CD4-positive, alpha-beta T cell treated with Interleukin-6 at 100 ng/mL for 8 hours (primary cell): ENCODE measurements at places on chromosomes 11 and 22.

GRCh38 chr11:47179655-47179991, 2.9 kb upstream of the ARFGAP2 start:
- peak; percentile 24 for DNase-seq

- no peak for DNase-seq
These were observed 636.6 kb downstream of the NTM start for GRCh38 chr11:132006884-132007580.

GRCh38 chr11:14007566-14007965, 45.0 kb downstream of the SPON1 start:
- DNase-seq, result no peak

DNA sequence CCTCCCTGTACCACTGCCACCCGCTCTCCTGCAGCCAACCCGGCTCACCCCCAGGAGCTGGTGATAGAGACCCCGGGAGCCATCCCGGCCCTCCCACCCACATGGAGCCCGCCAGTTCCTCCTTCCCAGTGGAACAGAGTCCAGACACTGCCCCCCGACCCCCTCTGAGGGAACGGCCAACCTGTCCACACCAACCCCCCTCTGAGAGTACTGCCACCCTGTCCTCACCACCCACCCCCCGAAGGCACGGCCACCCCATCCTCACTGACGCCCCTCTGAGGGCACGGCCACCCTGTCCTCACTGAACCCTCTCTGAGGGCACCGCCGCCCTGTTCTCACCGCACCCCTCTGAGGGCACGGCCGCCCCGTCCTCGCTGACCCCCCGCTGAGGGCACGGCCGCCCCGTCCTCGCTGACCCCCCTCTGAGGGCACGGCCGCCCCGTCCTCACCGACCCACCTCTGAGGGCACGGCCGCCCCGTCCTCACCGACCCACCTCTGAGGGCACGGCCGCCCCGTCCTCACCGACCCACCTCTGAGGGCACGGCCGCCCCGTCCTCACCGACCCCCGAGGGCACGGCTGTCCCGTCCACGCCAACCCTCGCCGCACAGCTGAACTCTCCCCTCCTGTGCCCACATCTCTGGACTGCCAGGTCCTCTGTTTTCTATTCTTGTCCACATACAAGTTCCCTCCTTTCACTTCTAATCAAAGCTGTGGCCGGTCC, 18.0 kb downstream of the TOLLIP start:
- no peak for DNase-seq

- no peak for DNase-seq
These were observed 14.3 kb downstream of the MOV10L1 start for GRCh38 chr22:50104141-50104544.

GRCh38 chr11:44518968-44519550, 46.4 kb upstream of the CD82 start:
- DNase-seq, result no peak

DNA sequence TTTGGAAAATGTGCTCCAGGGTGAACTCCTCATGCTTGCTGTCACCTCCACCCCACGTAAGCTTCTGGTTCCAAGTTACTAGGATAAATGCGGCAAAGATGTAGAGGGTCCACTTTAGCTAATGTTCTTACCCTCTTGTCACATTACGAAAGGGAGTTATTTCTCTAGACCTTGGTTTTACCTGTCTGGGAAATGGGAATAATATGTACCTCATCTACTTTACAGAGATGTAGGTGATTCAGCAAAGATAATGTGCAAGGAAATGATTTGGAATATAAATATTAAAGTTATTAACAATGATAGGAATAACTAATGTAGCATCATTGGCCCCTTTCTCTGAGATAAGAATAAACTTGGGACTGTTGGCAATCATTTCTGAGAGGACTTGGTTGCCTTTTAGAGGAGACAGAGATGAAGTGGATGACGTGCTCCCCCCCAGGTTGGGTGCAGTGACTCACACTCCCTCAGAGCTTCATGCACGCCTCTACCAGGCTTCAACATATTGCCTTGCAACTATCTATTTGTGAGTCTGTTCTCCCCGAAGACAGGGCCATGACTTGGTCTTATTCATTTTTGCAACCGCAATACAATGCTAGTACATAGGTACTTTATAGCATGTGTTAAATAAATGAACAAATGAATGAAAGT, 97.1 kb downstream of the ME3 start:
- DNase-seq, result no peak

- DNase-seq, result no peak
These were observed 20.8 kb downstream of the TIMP3 start for GRCh38 chr22:32822179-32822877.

- DNase-seq, result no peak
These were observed 5.9 kb upstream of the GRK2 start for GRCh38 chr11:67260406-67260805.

DNA sequence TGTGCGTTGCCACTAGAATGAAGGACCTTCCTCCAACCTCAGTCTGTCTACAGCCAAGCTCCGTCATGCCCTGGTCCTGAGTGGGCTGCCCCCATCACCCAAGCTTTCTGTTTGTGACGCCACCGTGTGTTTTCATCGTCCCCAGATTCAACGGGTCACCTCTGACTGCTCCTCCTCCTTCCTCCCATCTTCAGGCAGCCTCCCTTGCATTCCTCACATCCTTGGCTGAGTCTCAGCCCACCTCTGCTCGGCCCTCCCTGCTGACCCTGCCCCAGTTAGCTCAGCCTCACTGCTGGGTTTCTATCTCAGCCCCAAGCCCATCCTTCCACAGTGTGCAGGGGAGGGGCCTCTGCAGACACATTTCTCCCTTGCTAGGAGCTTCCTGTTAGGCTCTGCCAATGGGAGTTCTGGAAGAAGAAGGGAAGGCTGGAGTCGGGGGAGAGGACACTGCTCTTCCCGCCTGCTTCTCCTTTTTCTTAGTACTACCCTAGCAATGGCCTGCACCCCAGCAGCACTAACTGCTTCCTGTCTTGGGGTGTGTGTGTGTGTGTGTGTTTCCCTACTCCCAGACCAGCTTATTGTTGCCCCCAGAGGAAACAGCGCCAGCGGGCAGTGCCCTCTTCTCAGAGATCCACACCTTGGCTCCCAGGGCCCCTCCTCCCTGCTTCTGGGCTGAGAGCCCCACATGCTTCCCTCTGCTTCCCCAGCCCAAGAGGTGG, 5.2 kb downstream of the IFT27 start:
- no peak for DNase-seq

DNA sequence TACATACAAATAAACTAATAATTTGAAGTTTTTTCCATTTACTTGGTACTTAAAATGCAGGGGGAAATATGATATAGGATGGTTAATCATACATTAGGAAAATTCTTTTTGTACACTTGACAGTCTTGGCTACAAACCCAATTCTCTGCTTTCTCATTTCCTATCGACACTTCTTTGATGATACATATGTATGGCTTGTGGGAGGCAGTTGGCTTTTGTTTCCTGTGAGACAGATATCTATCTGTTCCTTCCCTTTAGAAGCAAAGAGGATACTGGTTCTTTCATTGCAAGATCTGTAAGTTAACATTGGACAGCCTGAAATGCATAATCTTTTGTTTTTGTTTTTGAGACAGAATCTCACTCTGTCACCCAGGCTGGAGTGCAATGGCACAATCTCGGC, 47.9 kb upstream of the ADORA2A start:
- DNase-seq, result peak; percentile 5

DNA sequence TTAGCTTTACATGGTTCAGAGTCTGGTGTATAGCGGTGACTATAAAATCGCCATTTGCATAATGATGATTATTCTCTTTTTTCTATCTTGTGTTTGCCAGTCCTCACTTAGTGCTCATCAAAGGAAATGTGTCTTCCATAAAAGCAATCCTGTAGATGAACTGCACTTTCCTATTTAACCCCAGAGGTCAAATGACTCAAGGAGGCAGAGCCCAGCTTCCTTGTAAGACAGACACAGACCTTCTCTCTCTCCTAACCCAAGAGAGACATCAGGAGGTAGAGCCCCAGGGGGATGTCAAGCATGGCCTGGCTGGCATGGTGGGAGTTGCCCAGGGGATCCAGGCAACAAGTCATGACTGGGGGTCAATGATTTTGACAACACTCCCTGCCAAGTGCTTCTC, 46.9 kb upstream of the CRTAM start:
- no peak for DNase-seq

DNA sequence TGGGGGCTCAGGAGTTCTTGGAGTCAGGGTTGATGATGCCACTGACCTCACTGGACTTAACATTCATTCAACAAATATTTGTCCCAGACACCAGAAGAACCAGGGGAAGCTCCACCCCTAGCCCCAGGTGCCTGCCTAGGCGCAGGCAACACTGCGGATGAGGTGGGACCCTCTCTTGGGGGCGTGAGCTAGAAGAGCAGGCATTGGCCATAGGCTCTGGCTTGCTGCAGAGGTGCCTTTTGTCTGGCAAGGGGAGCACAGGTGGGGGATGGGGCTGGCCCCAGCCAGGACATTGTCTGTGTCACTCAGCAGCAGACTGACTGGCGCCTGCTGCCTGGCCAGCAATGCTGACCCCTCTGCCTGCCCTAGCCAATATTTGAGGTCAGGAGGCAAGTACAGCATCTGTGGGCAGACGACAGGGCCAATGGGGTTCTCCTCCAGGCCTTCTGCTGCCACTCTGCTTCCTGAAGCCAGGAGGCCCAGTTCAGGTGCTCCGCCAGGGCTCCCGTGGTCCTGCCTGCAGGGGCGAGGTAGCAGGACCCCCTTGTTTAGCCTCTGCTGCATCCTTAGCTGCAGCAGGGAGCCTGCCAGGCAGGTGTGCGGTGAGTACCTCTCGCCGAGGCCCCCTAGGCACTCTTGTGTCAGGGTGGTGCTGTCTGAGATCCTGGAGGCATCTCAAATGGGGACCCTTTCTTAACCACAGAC, 4.0 kb downstream of the LINC01488 start:
- DNase-seq, result no peak

- DNase-seq, result no peak
These were observed 12.6 kb downstream of the RRAS2 start for GRCh38 chr11:14346303-14346955.

DNA sequence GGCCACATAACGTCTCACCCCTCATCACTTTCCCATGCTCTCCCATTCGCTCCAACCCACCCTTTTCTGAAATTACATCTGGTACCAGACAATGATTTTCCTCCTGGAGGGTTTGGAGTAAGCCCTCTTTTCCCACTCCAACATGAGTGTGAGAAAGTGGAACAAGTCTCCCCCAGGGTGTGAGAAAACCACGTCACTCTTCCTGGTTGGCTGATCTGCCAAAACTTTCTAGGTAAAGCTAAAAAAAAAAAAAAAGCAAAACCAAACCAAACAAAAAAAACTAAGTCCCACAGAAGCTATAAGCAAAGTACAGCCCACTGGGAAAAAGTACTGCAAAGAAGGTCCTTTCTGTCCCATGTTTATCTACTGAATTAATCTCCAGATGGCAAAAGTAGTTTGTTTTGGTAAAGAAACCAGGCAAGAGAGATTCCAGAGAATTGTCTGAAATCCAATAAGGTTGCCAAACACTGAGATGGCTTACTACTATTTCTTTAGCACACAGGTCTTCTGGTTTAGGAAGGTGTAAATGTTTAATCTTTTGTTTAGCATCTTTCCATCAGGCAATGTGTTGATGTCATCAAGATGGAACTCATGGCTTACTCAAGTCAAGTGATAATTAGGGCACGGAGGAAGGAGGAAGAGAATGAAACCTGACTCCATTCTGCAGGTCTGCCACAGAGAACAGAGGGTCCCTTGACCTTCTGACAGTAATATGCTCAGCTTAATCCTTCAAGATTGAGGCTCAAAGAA, 395.6 kb downstream of the LARGE1 start:
- DNase-seq, result no peak

DNA sequence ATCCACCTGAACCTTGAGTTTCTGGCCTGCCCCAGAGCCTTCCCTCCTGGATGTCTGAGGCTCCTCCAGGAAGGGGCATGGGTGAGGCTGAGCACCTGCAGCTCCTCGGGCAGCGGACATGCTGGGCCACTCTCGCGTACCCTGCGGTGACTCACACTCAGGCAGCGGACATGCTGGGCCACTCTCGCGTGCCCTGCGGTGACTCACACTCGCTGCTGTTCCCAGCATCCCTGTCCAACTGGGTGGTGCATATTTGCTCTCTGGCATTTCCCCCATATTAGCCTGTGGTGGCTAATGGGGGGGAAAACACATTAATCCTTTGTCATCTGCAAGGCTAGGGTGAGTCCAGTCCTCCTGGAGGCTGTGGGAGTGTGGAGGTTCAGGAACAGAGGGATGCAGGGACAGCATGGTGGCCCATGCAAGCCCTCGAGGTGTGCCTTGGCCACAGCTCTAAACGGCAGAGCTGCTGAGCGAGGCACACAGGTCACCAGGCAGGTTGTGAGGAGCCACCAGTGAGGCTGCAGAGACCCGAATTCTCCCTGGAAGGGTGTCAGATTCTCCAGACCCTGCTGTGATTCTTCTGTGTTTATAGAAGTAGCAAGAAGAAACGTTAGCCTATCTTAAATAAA, 728.1 kb downstream of the BRD1 start:
- DNase-seq, result no peak

- DNase-seq, result no peak
These were observed 49.7 kb downstream of the CYTH4 start for GRCh38 chr22:37331856-37332536.

- no peak for DNase-seq
These were observed 959 bp upstream of the HIPK3 start for GRCh38 chr11:33256031-33256812.

DNA sequence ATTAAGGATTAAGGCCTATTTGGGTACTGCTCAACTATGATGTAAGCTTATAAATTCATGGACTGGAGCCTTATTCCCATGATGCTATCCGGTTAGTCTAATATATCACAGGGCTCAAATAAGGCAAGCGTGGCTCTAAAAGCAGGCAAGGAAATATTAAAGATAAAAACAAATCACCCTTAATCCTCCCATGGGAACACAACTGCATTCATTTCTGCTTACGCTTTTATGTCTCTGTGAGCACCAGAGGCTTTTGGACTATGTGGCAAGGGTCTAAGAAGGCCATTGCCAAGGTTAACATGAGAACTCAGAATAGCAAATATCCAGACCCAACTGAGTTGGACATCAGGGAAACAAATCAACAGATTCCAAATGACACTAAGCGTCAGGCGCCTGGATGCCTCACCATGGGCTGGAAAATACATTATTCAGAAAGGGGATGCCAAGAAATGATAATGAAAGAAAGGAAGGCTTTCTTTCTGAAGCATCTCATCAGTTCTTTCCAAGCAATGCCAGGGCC, 138.1 kb downstream of the SLC1A2 start:
- no peak for DNase-seq

DNA sequence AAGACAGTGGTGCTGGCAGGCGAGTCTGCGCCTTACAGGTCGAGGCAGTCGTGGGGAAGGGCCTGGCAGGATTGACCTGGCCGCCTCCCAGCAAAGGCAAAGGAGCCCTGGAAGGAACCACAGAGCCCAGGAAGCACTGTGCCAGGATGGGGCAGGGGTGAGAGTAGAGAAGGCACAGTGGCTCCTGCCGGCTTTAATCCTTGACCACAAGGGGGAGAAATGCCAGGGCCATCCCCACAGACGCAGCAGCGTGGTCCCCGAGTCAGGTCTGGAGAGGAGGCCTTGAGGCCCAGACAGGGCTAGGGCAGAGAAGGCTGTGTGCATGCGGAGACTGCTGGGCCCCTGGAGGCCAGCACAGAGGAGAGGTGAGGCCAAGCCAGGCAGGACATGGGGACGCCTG, 9.9 kb upstream of the NDUFS8 start:
- no peak for DNase-seq

- no peak for DNase-seq
These were observed 252.5 kb downstream of the DCDC1 start for GRCh38 chr11:31117038-31117437.

GRCh38 chr22:19478045-19478900, 720 bp downstream of the UFD1 start:
- no peak for DNase-seq
